Left lung (tissue), 14 donors: ENCODE measurements at places on chromosomes 7 and 10. TPM values are rescaled to one million over a fixed set of nuclear protein-coding genes. Genes with fewer than 3 reads are reported as not detected.

DNA sequence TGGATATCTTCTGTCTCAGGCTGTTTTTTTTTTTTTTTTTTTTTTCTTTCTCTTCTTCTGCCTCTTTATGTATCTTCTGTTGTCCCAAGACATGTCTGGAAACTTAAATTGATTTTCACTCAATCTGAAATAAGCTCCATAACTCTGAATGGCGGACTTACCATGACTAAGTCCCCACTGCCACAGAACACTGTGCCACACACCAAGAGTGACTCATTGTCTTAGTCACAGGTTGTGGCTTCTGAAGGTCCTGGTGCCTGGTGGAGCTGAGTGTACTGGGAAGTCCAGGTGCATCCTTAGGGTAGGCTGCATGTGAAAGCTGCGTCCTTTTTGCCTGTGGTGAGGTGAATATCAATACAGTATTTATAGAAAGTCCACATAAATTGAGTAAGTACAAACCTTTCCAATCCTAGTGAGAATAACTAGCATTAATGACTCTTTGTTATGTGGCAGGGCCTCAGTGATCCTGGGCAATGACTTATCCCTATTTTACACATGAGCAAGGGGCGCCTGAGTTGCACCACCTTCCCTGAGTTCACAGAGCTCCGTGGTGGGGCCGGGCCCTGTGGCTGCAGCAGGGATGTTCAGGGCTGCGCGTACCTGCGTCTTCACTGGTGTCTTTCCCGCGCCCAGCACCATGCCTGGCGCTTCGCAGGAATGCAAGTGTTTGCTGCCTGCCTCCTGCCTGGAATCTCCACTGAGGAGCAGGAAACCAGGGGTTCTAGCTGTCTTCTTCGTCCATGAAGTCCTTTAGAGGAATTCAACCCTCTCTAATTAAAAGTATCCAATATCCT, 4.3 kb downstream of the PFKP start:
- no peak overlapping the region for H3K27ac ChIP-seq
- DNase-seq, result no peak
- peaks cover 33% of the 10 kb centered on the region for H3K27me3 ChIP-seq
- H3K36me3 ChIP-seq, result no peaks in the 10 kb centered on the region

TBXAS1 gene
- total RNA-seq, result 38.4 TPM

FAM221A gene
- 7.6 TPM for total RNA-seq

DNA sequence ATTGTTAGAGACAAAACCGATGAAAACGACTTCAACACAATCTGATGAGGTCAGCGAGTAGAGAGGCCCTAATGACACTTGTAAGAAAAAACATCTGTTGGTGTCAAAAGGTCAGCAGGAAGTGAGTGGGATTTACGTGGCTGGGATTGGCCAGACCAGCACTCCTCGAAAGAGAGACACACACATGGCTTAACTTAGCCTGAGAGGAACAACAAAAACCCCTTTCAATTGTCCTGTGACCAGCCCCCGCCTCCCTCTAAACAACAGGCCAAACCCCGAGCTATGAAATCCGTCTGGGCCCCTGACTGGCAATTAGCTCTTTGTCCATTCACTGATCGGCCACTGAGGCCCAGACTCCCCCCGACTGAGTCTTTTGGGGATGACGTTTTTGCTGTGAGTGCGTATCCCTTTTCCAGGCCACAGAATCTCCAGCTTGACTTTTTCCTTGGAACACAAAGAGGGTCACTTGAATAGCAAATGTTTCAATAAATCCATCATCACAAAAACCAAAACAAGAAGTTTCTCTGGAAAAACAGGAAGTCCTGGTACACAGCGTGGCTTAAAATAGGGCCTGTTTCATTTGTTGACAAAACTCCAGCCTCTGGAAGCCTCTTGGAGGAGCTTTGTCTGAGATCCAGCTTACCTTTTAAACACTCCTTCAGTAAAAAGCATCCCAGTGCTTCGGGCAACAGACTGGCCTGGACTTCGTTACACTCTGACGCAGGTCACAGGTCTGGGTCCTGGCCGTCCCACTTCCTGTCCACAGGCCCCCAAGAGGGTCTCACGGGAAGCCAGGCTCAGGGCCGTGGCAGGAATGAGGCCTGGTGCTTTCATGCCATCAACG, 103.0 kb downstream of the CTBP2 start:
- H3K27ac ChIP-seq, result peak overlapping the region; percentile 78
- peaks cover 47% of the 10 kb centered on the region for H3K4me1 ChIP-seq
- no peaks in the 10 kb centered on the region for H3K36me3 ChIP-seq
- peak; percentile 79 for DNase-seq
- H3K4me3 ChIP-seq, result no peak overlapping the region
- no peaks in the 10 kb centered on the region for H3K27me3 ChIP-seq

GRCh38 chr10:49741108-49741995, 20.8 kb downstream of the OGDHL start:
- no peaks in the 10 kb centered on the region for H3K27me3 ChIP-seq
- H3K4me3 ChIP-seq, result no peak overlapping the region
- no peaks in the 10 kb centered on the region for H3K4me1 ChIP-seq
- H3K36me3 ChIP-seq, result no peaks in the 10 kb centered on the region

GRCh38 chr7:27150568-27151340, 1.6 kb downstream of the HOXA3 start:
- peak; percentile 92 for DNase-seq
- H3K4me3 ChIP-seq, result peak overlapping the region; percentile 46
- H3K4me1 ChIP-seq, result no peaks in the 10 kb centered on the region
- H3K36me3 ChIP-seq, result no peaks in the 10 kb centered on the region
- H3K27me3 ChIP-seq, result peaks cover 79% of the 10 kb centered on the region
- H3K27ac ChIP-seq, result peak overlapping the region; percentile 87

GRCh38 chr10:6014241-6014761, 37.0 kb upstream of the IL15RA start:
- H3K36me3 ChIP-seq, result no peaks in the 10 kb centered on the region
- no peak overlapping the region for H3K4me3 ChIP-seq
- H3K27me3 ChIP-seq, result no peaks in the 10 kb centered on the region
- DNase-seq, result no peak

FAM25C gene
- not detected for total RNA-seq

DNA sequence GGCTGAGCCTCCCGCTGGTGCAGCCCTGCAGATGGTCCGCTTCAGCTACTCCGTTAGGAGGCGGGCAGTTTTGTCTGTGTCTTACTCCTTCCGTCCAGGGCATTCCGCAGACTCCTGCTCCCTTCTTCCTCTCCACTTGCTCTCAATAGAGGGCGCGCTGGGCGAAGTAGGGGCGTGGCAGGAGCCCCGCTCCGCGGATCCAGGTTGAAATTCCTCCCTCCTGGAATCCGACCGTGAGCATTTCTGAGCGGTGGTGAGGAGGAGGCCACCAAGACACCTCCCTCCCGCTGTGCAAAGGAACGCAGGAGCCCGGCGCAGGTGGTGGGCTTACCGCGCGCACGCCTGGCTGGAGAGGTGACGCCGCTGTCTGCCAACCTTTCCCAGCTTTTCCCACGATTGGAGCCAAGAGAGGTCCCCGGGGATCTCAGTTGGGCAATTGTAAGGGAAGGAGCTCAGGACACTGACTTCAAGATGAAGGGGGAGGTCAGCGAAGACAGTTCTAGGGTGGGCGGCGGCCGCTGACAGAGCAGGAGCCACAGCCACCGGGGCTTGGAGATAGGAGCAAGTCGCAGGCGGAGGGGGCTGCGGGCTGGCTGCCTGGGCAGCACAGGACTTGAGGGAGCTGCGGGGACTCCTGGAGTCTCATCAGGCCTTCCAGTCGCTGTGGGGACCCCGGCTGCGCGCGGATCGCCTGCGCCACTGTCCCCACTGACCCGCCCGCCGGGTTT, 1011.3 kb downstream of the XPNPEP1 start:
- no peak overlapping the region for H3K27ac ChIP-seq
- H3K4me1 ChIP-seq, result no peaks in the 10 kb centered on the region
- H3K36me3 ChIP-seq, result no peaks in the 10 kb centered on the region

DNA sequence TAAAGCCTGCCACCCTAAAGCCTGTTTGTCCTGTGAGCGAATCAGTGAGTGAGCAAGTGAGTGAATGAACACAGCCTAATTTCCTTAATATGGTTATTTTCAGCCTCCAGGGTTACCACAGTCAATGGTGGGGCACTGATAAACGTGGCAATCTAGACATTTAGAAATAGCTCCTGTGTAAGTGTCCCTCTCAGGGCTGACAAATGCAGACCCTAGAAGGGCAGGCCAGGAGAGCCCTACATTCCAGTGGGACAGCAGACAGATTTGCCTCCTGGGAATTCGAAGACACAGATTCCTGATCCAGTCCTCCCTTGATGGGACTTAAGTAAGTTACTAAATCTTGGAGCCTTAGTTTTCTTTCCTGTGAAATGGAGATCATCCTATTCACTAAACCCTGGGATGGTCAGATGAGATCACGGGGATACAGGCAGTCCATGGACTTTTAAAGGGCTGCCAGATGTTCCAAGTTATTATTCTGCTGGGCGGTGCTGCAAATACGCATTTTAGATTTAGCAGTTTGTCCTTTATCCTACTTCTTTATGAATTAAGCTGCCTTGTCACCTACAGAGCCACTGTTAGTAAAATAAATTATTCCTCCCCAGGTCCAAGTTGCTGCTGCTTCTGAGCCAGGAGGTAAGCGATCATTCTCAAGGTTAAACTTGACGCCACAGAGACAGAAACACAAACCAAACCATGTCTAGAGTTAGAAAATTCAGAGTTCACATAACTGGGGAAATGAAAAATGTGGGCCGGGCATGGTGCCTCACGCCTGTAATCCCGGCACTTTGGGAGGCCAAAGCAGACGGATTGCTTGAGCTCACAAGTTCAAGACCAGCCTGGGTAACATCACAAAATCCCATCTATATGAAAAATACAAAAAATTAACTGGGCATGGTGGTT, 54.8 kb upstream of the TM9SF3 start:
- no peaks in the 10 kb centered on the region for H3K36me3 ChIP-seq
- no peak overlapping the region for H3K4me3 ChIP-seq
- H3K4me1 ChIP-seq, result peaks cover 35% of the 10 kb centered on the region
- H3K27me3 ChIP-seq, result no peaks in the 10 kb centered on the region
- H3K27ac ChIP-seq, result no peak overlapping the region

DNA sequence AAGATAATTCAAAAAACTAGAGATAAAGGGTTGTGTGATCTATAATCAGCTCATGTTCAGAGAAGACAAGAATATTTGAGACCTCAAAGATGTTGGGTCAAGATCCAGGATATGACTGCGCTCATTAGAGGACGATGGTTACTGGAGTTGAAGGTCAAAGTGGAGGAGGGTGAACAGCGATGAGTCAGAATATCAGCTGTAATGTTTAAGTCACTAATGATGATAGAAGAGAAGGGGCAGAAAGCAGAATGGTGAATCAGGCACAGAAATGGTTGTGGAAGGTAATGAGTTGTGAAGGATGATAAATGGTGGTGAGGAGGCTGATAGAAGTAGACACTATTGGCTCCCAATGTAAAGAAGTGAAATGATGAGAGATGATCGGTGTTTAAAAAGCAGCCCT, 540.3 kb downstream of the INHBA start:
- H3K27ac ChIP-seq, result no peak overlapping the region
- no peak for DNase-seq

DNA sequence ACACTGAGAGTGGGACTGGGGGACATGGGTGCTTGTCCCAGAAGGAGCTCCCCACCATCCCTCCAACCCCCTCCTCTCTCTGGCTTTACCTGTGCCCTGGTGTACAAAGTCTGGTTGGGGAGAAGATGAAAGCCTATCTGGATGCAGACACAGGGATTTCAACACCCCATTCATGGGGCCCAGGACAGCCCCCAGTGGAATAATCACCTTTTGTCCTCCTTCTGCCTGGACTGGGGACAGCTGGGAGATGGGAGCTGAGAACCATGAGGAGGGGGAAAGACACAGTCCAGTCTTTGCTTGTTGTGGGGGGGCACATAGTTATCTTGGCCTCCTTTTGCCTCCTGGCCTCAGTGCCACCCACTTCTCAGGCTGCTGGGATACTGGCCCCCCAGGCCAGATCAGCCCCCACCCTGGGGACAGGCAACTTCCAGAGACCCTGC, 1.4 kb downstream of the SSC4D start:
- DNase-seq, result no peak
- H3K27ac ChIP-seq, result no peak overlapping the region
- no peaks in the 10 kb centered on the region for H3K36me3 ChIP-seq

DNA sequence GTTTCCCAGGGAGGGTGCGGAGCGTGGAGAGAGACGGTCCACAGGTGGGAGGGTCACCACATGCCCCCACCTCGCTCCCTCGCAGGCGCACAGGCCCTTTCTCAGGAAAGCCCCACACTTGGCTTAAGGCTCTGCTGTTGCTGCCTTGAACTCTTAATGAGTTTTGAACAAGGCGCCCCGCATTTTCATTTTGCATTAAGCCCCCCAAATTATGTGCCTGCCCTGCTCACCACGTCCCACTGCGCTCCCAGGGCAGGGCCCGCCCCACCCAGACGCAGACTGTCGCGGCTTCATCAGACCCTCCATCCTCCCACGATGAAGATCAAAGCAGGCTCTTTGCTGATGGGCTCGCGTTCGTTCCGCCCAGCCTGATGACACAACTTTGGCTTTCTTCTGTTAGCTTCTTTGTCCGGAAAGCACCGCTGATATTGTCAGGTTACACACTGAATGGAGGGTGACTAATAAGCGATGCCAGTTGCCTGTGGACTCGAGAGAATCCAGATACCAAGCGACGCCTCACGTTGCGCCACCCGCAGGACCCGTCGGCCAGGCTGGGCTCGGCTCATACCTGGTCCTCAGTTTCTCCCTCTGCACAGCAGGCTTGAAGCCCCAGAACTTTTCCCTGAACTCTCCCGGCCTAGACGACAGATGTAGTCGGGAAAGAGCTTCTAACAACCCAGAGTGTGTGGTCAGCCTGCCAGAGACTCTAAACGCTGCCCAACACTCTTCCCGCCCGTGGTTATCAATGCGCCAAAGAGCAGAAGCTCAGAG, 9.5 kb downstream of the CALML3 start:
- no peak overlapping the region for H3K4me3 ChIP-seq
- H3K27me3 ChIP-seq, result no peaks in the 10 kb centered on the region

DNA sequence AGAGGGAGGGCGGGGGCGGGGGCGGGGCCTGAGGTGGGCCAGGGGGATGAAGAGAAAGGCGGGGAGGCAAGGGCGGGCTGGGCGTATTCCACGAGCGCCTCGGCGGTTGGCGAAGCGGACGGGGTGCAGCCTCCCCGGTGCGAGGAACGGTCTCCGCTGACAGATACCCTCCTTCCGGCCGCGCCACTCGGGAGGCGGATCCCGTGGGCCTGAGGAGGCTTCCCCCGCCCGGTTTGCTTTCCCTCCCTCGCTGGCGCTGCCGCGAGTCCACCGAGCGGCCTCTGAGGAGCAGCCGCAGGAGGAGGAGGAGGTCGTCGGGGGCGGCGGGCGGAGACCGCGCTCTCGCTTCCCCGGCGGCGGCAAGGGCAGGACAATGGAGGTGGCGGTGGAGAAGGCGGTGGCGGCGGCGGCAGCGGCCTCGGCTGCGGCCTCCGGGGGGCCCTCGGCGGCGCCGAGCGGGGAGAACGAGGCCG, at the start of gene TRIM24:
Gene TRIM24, plus strand, starts transcription at position 84 of the 473 bp plus-strand sequence. Its CDS starts 290 bp downstream, at position 374.
- H3K27me3 ChIP-seq, result no peaks in the 10 kb centered on the region
- no peak for DNase-seq
- H3K36me3 ChIP-seq, result no peaks in the 10 kb centered on the region
- peaks cover 21% of the 10 kb centered on the region for H3K4me1 ChIP-seq

GRCh38 chr10:98186681-98187080, 52.2 kb downstream of the R3HCC1L start:
- H3K4me1 ChIP-seq, result no peaks in the 10 kb centered on the region
- no peak overlapping the region for H3K27ac ChIP-seq
- no peak overlapping the region for H3K4me3 ChIP-seq
- H3K36me3 ChIP-seq, result peaks cover 48% of the 10 kb centered on the region
